RCC 7860 (cell line): ENCODE measurements at places on chromosomes 2 and 18.
A peak's percentile ranks its signal among the peaks of the same experiment; 100 is the strongest.

GRCh38 chr18:72612894-72613533 is 68.9 kb upstream of the CBLN2 start:
- no peak for DNase-seq

DNA sequence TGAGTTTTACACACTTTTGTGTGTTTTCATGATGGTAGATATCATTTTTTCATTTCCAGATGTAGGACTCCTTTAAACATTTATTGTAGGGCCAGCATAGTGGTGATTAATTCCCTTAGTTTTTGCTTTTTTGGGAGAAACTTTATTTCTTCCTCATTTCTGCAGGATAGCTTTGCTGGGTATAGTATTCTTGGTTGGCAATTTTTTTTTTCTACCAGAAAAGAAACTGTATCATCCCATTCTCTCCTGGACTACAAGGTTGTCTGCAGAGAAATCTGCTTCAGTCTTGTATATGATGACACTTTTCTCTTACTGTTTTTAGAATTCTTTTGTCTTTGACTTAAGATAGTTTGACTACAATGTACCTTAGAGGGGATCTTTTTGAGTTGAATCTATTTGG is 37.8 kb upstream of the RHOB start:
- DNase-seq = no peak

DNA sequence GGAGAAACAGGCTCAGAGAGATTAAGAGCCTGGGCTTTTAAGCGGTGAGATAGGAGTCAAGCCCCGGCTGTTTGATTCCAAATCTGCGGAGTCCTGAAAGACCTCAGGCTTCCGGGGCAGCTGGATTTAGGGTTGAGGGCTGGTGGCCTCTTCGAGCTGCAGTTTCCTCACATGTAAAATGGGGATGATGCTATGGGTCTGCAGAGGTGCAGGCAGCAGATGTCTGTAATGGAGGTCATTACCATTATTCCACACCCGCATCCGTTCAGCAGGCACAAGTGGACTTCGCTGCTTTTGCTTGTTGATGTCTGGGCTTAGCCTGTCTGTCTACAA is 175.6 kb upstream of the HS6ST1 start:
- DNase-seq = no peak

DNA sequence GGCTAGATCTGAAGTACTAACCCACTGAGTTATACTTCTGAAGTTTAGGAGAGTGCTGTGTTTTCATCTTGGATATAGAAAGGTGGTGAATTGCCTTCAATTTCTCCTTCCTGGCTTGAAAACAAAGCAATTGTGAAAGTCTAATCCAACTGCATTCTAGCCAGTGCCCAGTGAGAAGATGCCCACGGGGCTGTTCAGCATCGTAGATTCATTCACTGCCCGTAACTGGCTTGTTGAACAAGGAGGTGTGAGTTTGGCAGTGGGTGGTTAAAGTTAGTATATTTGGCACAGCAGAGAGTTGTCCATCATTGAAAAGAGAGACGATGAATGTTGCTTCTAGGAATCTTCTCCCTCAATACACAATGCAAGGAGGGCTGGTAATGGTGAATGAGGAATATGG is 82.3 kb upstream of the RND3 start:
- no peak for DNase-seq

DNA sequence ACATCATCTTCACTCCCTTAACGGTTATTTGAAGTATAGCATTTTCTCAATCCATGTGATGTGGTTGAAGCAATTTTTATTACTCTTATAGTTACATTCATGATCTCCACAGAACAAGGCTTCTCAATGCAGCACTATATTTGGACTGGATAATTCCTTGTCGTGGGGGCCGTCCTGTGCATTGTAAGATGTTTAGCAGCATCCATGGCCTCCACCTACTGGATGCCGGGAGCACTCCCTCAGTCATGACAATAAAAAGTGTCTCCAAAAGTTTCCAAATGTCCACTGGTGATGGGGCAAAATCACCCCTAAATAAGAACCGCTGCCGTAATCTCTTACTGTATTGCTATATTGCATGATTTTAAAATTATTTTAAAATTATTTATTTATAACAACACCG is 110.6 kb upstream of the DDX18 start:
- no peak for DNase-seq

- DNase-seq = no peak
Measured at GRCh38 chr2:145503511-145503910, 983.6 kb upstream of the ZEB2 start.

DNA sequence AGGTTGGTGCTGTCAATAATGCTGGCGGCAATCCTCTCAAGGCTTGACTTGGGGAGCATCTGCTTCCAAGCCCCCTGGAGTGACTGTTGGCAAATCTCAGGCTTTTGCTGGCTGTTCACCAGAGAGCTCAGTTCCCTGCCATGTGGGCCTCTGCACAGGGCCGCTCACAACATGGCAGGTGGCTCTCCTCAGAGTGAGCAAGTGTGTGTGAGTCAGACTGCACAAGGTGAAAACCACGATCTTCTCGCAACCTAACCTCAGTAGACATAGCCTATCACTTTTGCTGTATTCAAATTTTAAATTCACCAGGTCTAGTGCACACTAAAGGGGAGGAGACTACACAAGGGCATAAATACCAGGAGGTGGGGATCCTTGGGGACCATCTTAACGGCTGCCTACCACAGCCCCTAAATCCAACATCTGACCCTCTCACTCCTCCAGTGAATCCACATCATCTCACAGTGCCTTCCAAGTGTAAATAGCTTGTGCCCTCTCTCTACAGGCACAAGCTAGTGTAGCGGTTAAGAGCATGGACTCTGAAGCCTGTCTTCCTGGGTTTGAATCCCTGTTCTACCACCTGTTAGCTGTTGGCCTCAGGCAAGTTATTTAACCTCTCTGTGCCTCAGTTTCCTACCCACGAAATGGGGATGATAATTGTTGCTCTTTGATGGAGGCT is 187.7 kb upstream of the CXCR4 start:
- no peak for DNase-seq

- DNase-seq = peak; percentile 56
Measured at GRCh38 chr2:68044099-68044498, 18.7 kb downstream of the C1D start.

- DNase-seq = no peak
Measured at GRCh38 chr2:207796585-207797350, 27.1 kb upstream of the FZD5 start.

DNA sequence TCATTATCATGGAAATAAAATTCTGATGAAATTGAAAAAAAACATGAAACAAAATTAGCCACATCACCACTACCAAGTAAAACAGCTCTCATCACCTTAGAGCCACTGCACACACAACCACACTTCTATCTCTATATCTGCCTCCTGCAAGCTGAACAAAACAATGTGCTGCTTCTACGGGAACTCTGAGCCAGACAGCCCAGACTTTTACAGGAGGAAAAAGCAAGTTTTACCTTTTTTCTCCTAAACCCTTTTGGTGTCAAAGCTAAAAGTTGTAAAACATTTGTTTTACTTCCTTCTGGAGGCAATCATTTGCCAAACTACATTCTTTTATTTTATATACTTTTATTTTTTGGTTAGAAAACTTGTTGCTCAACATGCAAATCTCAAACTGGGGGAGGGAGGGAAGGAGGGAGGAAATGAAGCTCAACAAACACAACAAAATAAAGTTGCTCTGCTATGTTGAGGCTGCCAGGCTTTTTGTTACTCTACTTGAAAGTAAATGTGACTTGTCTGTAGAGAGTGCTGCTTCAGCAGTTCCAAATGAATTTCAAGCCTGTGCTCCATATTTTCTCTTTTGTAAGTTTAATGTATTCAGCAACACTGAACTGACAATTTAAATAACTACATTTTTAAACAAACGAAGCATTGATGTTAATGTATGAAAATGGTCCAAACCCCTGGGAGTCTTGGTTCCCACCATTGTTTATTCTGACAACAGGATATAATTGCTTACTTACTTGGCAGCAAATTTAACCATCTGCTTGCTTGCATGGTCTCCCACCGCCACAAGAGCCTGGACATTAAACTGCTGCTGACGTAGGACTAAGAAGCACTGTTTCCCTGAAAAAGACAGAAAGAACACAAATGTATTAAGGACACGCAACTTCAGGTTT is 24.5 kb downstream of the DARS1 start:
- DNase-seq = no peak

GRCh38 chr2:20365249-20365817 is 14.7 kb upstream of the PUM2 start:
- peak; percentile 59 for DNase-seq

GRCh38 chr18:58174285-58174684 is 130.3 kb downstream of the NEDD4L start:
- no peak for DNase-seq

DNA sequence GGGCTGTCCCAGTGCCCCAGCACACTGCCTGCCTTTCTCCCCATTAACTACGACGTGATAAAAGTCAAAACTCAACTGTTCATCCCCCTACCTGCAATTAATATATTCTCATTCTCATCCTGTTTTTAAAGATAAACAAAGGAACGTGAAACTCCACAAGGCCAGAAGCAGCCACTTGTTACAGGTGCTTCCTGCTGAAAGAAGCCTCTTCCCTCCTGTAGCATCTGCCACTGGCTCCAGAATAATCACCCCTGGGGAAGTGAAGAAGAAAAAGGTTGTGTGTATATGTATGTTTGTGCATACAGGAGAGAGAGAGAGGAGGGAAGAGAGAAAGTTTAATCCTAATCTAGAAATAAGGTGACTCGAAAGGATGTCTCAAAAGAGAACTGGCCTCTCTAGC is 27.1 kb downstream of the KIAA2012 start:
- no peak for DNase-seq

- DNase-seq = peak; percentile 4
Measured at GRCh38 chr2:232363784-232364615, 14.6 kb upstream of the ALPP start.

- no peak for DNase-seq
Measured at GRCh38 chr2:170161516-170162270, 16.3 kb upstream of the MYO3B start.

DNA sequence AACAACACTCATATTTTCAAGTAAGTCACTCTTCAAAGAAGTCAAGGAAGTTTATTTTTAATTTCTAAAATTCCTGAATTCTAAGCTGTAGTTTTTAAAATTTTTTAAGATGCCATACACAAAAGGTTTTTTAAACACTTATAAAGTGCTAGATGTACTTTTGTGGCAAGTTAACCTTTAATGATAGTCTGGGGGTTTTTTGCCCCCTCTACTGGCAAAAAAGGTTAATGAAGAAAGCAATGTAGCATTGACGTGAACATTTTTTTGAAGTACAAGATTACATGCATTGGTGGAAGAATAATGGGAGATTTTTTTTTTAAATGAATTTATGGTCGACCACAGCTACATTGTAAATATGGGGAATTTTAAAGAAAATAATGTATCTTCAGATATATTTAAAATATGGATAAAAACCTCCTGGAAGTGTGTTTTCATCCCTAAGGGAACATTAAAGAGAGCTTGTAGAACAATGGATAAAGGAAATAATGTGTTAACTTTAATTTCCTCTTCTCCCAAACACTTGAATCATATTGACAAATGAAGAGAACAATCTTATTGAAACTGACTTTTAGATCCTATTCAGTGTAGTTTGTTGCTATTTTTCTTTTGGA is 12.6 kb downstream of the ITPRID2 start:
- DNase-seq = peak; percentile 26

DNA sequence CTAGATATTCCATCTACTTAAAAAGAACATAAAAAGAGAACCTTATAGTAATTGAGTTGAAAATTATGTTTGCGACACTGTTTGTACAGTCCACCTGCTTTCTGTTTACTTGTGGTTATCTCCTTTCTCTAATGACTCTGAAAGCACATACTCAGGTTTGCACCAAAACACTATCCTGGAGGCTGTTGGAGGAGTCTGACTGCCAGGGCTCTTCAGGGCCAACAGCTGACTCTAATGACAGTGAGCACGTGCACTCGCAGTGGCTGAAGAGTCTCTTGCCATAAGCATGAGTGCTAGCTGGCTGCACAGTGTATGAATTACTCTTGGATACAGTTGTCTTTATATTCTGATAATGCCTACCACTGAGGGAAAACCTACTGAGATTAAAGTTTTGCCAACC is 16.7 kb upstream of the GLS start:
- DNase-seq = no peak

DNA sequence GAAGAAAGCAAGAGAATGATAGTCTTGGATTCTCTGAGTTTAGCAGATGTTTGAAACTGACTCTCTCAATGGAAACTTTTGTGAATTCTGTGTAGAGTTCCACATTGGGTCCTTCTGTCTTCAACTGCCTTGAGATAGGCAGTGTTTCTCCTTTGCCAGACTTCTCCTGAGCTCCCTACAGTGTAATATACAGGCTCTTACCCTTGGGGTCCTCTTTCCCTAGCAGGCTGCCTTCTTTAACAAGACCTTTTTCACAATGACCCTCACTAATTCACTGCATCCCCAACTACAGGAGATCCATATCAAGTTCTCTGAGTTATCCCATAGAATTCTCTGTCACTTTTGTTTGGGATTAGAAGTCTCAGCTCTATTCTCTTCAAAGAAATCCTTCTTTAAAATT is 513.0 kb downstream of the XIRP2 start:
- DNase-seq = no peak

GRCh38 chr2:143068509-143068908 is 60.7 kb upstream of the ARHGAP15 start:
- no peak for DNase-seq

- DNase-seq = no peak
Measured at GRCh38 chr2:122366969-122367645, 611.7 kb downstream of the TSN start.

DNA sequence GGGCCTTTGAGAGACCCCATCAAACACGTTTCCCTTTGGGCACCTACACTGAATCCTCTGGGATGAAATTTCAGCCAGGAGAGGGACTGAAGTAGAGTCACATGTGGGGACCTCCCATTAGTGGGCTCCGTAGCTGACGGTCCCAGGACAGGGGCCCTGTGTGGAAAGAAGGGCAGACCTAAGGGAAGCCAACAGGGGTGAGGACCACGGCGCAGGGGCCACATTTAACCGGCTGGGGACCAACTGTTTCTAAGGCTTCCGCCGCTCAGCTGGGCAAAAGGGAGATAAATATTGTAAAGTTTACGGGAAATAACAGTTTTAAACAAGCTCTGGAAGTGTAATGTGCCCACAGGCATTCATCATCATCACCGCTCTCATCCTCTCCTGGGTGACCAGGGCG is 42.7 kb downstream of the RRM2 start:
- DNase-seq = no peak

- no peak for DNase-seq
Measured at GRCh38 chr2:151150331-151151320, 111.0 kb downstream of the RBM43 start.

DNA sequence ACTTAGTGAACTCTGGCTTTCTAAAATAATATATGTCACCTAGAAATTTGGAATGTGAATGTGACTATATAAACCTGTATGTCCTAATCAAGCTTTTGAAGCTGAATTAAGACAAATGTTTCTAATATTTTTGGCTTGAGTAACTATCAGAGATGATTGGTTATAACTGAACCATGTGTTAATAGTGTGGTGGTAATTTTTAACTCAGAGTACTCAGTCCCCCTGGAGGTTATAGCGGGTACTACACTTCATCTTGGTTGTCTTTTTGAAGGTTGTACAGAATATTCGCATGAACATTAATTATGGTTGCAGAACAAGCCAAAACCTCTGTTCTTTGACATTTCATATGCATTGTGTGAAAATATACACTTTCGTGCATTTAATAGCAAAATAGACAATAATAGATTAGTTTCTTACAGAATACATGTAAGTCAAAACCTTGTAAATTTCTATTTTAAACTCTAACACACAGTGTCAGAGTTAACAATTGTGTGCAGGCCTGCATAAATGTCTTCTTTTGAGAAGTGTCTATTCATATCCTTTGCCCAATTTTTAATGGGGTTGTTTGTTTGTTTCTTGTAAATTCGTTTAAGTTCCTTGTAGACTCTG is 86.0 kb downstream of the OSBPL6 start:
- DNase-seq = peak; percentile 33

- no peak for DNase-seq
Measured at GRCh38 chr2:39568116-39568515, 97.6 kb upstream of the TMEM178A start.

- DNase-seq = peak; percentile 41
Measured at GRCh38 chr2:162840598-162841246, 2.2 kb upstream of the KCNH7 start.
